Activated CD4-positive, alpha-beta T cell treated with anti-CD3 and anti-CD28 coated beads, Interleukin-2, amount 10 ng/mL, durations not matched to agents 24 days and 14 days (primary cell): ENCODE measurements at places on chromosomes 7 and 10.

GRCh38 chr7:118280319-118281012, 56.0 kb downstream of the ANKRD7 start:
- no peak for DNase-seq

DNA sequence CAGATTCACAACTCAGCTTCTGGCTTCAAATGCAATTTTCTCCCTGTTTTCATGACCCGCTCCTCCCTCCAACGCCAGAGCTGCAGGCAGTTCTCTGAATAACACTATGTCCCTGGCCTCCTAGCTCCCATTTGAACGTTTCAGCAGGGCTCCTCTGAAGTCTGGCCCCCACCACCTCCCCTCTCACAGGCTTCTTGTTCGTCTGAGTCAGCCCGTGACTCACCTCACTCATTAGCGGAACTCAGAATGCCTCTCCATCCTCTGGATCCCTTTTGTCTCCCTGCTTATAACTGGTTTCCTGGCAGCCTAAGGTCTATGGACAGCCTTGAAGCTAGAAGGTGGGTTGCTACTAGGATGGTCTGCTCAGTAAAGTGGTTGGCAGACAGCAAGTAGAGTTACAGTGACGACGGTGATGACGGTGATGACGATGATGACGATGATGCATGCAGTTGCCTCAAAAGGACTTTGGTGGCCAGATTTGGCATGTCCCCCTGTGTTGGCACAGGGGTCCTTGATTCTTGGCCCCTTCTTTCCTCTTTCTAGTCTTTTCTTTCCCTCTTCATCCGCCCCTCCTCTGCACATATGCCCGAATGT, 83.3 kb upstream of the MKLN1 start:
- DNase-seq = no peak

DNA sequence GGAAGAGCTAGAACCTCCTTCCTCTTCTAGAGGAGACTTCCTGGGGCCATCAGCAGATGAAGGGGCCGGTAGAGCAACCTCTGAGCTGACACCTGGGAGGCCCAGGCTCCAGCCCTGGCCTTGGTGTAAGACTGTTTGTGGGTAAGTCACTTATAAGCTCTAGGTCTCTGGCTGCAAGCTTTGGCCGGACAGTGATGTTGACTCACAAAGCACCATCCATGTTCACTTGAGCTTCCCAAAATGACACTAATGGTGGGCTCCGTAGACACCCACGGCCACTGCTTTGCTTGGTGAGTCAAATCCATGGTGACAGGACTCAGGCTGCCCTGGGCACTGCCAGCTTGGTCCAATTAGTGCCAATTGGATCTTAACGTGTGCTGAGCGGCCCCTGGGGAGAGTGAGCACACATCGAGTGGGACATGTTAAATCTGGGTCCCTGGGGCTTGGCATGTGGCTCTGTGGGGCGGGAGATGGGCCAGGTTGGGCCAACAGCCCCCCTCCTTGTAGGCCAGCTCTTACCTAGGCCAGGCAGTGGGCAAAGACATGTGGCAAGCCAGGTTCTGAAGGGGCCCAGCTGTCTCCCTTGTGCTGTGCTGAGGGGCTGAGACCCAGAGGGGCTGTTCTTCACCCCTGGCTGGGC, 16.7 kb downstream of the NEURL1 start:
- DNase-seq = no peak

DNA sequence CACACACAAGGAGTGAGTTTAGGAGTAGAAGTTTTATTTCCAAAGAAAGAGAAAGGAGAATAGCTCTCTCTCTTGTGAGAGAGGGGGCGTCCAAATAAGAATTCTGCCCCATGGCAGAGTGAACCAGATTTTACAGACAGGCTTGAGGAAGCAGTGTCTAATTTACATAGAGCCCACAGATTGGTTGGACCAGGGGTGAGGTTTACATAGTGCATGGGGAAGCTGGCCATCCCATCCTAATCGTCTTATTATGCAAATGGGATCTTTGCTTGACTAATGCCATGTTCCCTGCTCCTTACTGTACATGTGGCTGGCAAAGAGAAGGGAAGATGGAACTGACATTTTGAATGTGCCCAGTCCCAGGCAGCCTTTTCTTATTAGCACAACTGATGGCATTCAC, 60.0 kb upstream of the ACSM6 start:
- DNase-seq = no peak

DNA sequence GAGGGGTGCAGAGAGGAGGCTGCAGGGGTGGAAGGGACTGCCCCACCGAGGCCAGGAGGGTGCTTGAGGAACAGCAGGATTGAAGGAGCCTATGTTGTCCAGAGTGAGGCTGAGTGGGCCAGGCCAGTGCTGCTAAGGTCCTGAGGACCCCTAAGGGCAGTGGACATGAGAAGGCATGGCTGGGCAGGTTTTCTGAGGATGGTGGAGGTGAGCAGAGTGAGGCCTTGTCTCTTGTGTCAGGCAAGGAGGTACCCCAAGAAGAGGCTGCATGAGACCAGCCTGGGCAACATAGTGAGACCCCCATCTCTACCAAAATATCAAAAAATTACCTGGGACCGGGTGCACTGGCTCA, 5.2 kb downstream of the SH2B2 start:
- no peak for DNase-seq

DNA sequence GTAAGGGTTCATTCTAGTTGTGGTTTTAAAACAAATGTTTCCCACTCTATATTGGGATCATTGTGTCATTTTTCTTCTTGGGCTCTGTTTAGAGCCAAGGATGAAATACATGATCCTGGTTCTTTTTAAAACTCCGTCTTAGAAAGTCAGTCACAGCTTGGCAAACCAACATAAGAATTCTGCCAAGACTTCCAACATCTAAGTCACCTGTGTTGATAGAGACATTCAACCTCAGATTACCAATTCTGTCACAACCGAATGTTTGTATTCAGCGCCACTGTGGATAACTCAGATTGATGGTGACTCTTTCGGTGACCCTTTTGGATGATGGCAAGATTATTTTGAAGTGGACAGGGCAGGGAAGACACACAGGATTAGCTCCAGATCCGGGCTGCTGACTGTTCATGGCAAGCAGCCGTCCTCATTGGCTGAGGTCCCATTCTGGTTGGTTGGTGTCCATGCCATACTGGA, 255.4 kb downstream of the ARHGAP21 start:
- no peak for DNase-seq

- no peak for DNase-seq
Observed at GRCh38 chr7:155526225-155526624, 20.1 kb downstream of the CNPY1 start.
